NCI-H2107 (cell line): ENCODE measurements at places on chromosomes 5 and 9.
A peak's percentile ranks its signal among the peaks of the same experiment; 100 is the strongest.

DNA sequence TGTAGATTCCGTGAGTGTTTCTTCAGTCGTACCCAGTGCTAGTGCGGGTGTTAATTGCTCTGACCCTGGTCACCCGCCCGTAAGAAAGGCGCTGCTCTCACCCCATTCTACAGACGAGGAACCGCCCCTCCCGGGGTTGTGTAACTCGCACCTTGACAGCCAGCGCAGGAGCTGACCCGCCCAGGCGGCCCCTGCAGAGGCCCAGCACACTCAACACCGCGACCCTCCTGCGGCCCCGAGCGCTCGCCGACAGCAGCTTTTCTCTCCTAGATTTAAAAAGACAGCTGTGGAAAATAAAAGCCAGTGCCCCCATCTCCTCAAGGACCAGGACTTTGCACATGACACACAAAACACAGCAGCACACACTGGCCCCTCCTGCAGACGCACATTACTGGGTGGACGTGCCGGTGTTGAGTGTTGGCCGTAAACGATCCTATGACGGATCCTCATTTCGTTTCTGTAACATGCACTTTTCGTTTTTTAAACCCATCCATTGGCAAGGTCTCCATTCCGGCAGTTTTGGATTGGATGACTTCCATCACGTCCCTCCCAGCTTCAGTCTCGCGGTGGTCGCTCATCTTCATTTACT lies 22.9 kb downstream of the OR2V2 start:
- DNase-seq: no peak

DNA sequence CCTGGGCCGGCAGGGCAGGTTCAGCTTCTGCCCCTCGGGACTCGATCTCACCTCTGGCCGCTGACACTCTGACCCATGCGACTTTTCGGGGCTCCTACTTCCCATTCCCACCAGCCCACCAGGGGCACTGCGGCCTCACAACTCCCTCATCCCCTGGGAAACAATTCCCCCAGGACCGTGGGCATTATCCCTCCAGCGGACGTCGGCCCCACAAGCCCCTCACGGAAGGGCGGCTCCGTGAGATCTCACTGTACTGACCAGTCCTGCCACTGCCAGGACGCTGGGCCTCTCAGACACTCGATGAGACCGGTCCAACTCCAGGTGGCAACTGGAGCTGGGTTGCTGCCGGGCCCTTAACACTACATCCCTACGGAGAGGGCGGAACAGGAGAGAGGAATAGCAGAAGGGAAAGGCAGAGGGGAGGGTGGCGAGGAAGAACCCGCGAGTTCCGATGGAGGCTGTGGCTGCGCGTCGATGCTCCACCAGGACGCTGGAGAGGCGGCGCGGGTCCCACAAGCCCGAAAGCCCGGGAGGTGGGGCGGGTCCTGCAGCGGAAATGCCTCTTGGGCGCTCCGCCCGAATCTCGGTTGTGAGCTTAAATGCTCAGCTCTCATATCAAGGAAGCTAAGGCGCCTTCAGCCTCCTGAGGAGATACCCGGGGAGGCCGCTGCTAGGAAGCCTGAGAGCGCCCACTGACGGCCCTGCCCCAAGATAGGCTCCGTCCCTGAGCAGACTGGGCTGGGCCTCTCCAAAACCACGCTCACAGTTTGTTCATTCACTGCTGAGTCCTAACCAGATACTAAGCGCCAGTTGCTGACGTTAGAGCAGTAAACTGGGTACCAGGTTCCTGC lies 36.3 kb downstream of the VCP start:
- DNase-seq: no peak

- no peak for DNase-seq
These were observed 93.1 kb upstream of the DHFR start for GRCh38 chr5:80747922-80748321.

- DNase-seq: no peak
These were observed 2.7 kb downstream of the VCAN start for GRCh38 chr5:83474161-83474796.

DNA sequence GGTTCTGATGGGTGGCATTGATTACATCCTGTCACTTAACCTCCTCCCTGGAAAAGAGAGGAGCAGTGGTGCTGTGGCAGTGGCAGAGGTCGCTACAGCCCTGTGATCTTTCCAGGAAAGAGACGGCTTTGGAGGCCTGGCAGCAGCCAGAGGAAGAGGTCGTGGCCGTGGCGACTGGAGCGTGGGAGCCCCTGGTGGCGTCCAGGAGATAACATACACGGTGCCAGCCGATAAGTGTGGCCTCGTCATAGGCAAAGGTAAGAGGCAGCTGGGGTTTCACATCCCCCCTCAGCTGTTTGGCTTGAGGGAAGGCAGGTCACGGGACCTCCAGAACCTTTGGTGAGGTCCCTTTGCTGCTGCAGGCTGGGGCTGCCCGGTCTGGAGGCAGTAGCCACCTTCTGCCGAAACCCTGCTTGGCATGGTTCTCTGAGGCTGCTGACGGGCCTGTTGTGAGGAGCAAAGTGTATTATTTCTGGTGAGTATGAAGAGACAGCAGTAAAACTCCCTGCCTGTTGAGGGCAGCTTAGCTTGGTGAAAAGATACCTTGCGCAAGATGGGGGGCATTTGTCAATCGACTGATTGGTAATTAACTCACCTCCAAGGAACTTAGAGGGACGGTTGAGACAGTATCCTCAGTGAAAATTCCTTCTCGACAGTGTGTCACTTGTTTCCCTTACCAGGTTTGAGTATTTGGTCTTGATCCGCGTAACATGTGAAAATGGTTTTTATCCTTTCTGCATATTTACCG lies 38.0 kb upstream of the PRDM12 start:
- DNase-seq: no peak

- no peak for DNase-seq
These were observed 113.1 kb upstream of the TBC1D2 start for GRCh38 chr9:98368366-98369065.

- no peak for DNase-seq
These were observed 53.9 kb upstream of the TUT7 start for GRCh38 chr9:86408121-86408520.

DNA sequence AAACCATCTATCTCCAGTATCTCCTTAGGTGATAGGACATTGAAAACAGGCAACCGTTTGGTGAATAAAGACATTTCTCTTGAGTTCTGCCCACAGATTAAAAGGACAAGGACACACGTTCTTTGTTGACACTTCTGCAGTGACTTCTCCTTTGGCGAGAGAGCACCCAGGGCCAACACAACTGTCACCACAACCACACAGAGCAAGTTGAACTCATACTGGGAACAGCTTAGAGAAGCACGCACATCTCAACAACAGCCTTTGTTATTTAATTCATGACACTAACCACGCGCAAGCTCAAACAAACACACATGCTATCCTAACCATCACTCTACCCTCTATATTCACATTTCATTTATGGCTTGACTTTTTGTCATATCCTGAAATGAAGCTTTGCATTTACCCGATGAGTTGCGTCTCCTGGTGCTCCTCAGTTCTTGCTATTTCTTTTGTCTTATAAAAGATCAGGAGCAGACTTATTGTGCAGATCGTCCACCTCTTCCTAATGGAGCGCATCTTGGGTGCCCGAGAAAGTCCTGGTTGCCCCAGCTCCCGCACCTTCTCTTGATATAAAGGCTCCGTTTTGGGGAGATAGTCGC lies 543 bp downstream of the ST8SIA4 start:
- no peak for DNase-seq

DNA sequence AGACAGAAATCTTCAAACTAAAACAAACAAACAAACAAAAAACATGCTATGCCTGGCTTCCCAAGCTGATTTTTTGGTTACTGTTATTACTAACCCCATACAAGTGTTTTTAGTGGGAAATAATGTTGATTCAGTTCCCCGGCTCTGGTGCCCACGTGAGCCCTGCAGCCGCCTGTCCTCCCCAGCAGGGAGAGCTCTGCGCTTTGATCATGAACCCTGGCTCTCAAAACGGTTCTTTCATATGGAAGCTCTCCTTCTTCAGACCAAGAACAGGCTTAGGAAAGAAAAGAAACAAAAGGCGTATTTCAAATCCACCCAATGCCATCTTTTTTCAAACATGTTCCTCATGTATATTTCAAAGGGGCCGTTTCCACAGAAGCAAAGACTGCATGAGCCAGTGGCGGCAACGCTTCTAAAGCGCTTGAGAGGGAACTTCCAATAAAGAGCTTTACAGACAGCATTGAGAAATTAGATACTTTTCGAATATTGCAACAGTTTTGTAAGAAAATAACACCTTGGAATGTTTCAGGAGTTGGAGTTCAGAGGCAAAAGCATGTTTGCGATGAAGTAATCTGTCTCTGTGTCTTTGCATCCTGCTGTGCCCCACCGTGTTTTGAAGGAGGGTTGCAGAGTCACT lies 74.8 kb downstream of the ICE1 start:
- peak; percentile 37 for DNase-seq

DNA sequence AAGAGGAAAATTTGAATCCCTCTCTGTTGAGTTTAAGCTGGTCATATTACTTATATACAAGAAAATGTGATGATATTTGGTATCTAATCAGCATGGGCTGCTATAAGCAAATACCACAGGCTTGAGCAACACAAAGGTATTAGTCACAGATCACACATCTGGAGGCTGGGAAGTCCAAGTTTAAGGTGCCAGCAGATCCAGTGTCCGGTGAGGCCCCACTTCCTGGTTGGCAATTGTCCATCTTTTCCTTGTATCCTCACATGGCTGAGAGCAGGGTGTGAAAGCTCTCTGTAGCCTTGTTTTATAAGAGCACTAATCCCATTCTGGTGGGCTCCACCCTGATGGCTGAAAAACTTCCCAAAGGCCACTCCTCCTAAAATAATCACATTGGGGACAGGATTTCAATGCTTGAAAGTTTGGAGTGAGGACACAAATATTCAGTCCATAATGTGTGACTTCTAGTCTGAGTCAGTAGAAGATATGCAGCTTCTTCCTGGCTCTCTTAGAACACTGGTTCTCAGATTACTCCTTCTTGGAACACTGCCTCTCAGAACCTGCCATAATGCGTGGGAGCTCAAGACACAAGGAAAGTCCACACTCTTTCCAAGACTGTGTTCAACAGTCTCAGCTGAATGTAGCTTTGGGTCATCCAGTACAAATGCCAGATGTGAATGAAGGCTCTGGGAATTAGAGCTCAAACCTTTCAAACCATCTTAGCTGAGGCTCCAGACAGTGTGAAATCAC lies 124.1 kb downstream of the PRDM9 start:
- no peak for DNase-seq

DNA sequence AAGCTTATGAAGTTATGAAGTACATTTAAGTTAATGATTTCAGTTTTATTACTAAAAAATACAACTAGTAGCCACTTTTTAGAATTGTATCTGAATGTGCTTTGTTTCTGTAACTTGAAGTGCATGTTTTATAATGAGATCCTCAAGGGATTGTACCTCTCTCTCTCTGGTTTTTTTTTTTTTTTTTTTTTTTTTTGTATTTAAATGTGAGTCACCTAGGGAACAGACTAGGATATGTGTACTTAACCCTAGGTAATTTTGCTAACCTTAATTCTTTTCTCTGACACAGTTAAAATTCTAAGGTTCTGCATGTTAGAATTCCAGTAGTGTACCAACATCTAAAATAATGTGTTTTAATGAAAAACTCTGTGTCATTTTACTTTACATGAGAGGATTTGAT lies 59.5 kb downstream of the CDC42SE2 start:
- no peak for DNase-seq

DNA sequence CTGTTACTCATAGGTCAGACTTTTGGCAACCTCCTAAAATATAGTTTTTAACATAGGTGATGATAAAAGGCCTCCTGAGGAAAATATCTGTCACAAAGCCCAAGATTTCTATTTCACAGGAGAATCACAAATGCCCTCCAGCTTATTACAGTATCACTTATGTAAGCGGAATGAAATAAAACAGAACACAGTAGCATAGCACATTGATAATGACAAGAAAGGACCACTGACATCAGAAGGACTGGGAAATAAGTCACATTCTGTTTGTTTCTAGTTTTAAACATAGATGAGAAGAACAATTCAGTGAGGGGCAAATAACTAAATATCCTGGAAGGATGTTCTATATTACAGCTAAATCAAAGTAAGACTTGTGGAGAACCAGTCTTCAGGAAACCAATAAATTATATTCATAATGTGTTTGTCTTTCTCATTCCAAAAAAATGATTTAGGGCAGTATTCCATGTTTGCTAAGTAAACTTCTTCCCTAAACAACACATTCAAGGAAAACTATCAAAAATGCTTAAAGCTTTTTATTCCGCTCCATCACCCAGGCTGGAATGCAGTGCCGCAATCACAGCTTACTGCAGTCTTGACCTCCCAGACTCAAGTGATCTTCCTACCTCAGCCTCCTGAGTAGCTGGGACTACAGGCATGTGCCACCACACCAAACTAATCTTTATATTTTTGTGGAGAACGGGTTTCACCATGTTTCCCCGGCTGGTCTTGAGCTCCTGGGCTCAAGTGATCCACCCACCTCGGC lies 20.8 kb upstream of the CTNNAL1 start:
- no peak for DNase-seq

- DNase-seq: no peak
These were observed 6.5 kb upstream of the TBC1D9B start for GRCh38 chr5:179914032-179914755.

DNA sequence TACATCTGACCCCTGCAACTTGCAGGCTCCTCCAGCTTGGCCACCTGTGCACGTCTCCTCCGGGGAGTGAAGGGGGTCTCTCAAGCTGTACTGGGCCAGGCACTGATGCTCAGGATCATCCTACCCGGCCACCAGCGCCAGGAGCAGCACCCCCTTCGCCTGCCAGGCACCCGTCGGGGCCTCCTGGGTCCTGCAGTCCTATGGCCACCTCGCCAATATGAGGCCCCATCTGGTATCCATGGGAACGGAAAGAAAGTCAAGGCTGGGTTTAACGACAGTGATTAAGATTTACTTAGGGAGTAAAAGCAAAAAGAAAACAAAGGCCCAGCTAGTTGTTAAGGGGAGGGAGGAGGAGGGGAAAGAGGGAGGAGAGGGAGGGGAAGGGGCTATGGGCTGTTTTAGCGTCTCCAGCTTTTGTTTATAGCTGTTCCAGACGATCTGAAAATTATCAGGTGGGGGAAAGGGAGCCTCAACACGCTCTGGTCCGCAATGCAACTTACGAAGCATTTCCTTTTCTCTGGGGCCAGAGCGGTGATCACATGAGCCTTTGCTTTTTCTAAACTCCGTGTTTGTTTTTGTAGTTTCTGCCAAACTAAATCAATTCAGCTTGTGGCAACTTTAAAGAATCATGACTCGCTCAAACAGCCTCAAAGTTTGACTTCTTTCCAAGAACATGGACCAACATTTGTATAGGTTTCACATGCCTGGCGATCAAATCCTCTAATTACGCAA lies 132.4 kb downstream of the ROR2 start:
- DNase-seq: no peak

- no peak for DNase-seq
These were observed 125.4 kb downstream of the PARP8 start for GRCh38 chr5:50791813-50792212.

GRCh38 chr5:106959387-106959786 lies 711.4 kb downstream of the EFNA5 start:
- DNase-seq: no peak

- DNase-seq: no peak
These were observed 143.0 kb downstream of the GPBP1 start for GRCh38 chr5:57316798-57317327.

DNA sequence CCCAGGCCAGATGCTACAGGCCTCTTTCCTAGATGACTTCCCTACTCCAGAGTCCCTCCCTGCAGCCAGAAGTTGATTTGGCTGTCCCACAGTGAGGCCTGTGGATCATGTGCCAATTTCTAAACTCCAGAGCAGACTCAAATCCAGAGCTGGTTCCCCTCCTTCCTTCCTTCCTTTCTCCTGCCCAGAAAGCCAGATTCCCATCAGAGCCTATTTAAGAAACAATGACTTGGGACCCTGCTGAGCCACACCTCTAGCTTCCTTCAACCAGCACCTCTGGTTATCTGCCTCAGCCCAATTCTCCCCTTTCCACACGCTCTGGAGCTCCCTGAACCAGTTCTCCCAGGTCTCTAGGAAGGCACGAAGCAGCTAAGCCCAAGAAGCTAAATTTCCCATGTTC lies 7.2 kb downstream of the FAM219A start:
- no peak for DNase-seq
